Pulmonary artery endothelial cell (primary cell): ENCODE measurements at places on chromosomes 4 and X. TPM values are rescaled to one million over a fixed set of nuclear protein-coding genes. Genes with fewer than 3 reads are reported as not detected.

Gene RTL9
- total RNA-seq = not detected in 2 replicates

Gene AWAT2
- total RNA-seq = 0.07 and 0.18 TPM in 2 replicates

- DNase-seq = no peak
These were observed 8.4 kb upstream of the RXFP1 start for GRCh38 chr4:158513256-158513655.

DNA sequence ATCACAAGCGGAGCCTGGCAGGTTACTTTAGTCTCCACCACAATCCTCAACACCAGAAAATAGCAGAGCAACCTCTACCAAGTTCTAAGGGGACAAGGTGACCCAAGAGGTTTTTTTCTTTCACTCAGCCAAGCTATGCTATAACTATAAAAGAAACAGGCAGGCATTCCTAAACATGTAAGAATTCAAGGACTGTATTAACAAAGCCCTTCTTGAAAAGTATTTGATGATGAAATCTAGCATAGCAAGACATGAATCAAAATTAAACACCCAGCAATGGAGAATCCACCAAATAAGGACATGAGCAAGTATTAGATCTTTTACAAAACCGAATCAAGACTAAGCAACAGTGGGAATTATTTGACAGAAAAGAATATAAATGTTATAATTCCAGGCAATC, 25.7 kb upstream of the C1QTNF7 start:
- no peak for DNase-seq

GRCh38 chrX:107673933-107674479, 45.7 kb downstream of the PRPS1 start:
- DNase-seq = no peak

DNA sequence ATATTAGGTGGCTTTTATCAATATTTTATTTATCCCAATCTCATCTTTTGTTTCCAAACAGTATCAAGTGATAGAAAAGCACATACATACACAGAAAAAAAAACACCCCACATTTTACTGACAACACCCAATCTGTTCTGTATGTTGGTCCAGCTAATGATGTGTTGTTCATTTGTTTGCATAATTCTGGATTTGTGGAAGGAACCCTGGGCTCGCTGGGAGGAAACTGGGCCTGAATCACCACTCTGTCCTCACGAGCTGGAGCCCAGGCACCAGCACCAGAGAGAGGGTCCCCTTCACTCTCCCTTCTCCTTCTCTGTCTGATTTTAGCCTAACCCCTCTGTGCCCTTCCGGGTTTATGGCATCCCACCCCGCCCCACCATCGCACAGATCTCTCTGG, 79.8 kb downstream of the PSAPL1 start:
- no peak for DNase-seq

- DNase-seq = no peak
These were observed 18.8 kb upstream of the VSIG1 start for GRCh38 chrX:108025954-108026600.

GRCh38 chr4:119736559-119736958, 108.0 kb upstream of the PDE5A start:
- no peak for DNase-seq
